ENCODE measurements at places on chromosomes 7 and 10. TPM values are rescaled to one million over a fixed set of nuclear protein-coding genes. Genes with fewer than 3 reads are reported as not detected.

DNA sequence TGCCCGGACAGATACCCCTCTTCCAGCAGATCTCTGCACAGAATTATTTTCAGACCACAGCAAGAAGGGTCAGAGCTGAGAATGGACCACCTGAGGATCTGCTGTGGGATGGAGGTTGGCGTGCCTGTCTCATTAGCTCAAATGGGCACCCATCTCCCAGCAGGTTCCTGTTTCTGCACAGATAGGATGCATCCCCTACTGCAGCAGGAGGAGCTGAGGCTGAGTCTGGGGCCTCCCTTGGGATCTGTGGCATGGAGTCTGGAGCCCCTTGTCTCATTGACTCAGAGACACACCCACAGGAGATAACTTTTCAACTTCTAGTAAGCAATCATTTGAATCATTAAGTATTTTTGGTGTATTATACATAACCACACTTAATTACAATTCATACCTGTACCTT is 212.7 kb downstream of the ADK start:
- H3K27me3 ChIP-seq, result no peaks in the 10 kb centered on the region
- H3K27ac ChIP-seq, result no peak overlapping the region
- H3K4me3 ChIP-seq, result no peak overlapping the region
- no peak for DNase-seq
- peaks cover 7% of the 10 kb centered on the region for H3K4me1 ChIP-seq

GRCh38 chr10:49830016-49830415 is 67.9 kb upstream of the OGDHL start:
- H3K27me3 ChIP-seq, result no peaks in the 10 kb centered on the region
- H3K36me3 ChIP-seq, result peaks cover 24% of the 10 kb centered on the region
- DNase-seq, result no peak
- H3K27ac ChIP-seq, result peak overlapping the region; percentile 94
- peak overlapping the region; percentile 1 for H3K4me3 ChIP-seq
- H3K4me1 ChIP-seq, result peaks cover 68% of the 10 kb centered on the region

- no peak overlapping the region for H3K27ac ChIP-seq
- H3K4me1 ChIP-seq, result no peaks in the 10 kb centered on the region
- H3K36me3 ChIP-seq, result peaks cover 3% of the 10 kb centered on the region
- no peak for DNase-seq
These were observed 1.9 kb downstream of the SCART1 start for GRCh38 chr10:133455611-133456031.

- DNase-seq, result no peak
- peak overlapping the region; percentile 20 for H3K4me3 ChIP-seq
- H3K27me3 ChIP-seq, result no peaks in the 10 kb centered on the region
These were observed 170.2 kb downstream of the AKR1D1 start for GRCh38 chr7:138246428-138246827.

GRCh38 chr10:13086056-13086455 is 13.9 kb upstream of the OPTN start:
- H3K27me3 ChIP-seq, result no peaks in the 10 kb centered on the region
- H3K4me3 ChIP-seq, result no peak overlapping the region
- no peaks in the 10 kb centered on the region for H3K4me1 ChIP-seq
- DNase-seq, result no peak

- no peak for DNase-seq
- no peak overlapping the region for H3K4me3 ChIP-seq
- no peak overlapping the region for H3K27ac ChIP-seq
- peaks cover 6% of the 10 kb centered on the region for H3K4me1 ChIP-seq
- no peaks in the 10 kb centered on the region for H3K36me3 ChIP-seq
- H3K27me3 ChIP-seq, result no peaks in the 10 kb centered on the region
These were observed 66.5 kb downstream of the ZNF277 start for GRCh38 chr7:112272921-112273561.

DNA sequence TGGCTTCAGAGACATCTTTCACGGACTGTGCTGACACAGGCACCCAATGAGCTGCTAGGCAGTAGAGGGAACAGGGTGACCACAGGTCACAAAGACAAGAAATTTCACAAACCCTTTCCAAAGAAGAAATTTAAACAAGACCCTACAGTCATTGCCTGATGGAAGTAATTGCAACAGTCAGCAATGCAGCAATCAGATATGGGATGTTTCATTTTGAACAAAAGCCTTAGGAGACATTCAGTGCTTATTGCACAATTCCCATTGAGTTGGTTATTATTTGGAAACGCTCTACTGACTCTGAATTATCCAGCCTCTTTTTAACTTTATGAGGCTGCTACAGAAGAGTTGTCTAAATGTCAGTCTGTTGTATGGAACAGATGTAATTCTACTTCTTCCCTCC is 85.5 kb downstream of the ETV1 start:
- H3K4me3 ChIP-seq, result no peak overlapping the region
- no peak overlapping the region for H3K27ac ChIP-seq
- peaks cover 42% of the 10 kb centered on the region for H3K36me3 ChIP-seq
- DNase-seq, result no peak

DNA sequence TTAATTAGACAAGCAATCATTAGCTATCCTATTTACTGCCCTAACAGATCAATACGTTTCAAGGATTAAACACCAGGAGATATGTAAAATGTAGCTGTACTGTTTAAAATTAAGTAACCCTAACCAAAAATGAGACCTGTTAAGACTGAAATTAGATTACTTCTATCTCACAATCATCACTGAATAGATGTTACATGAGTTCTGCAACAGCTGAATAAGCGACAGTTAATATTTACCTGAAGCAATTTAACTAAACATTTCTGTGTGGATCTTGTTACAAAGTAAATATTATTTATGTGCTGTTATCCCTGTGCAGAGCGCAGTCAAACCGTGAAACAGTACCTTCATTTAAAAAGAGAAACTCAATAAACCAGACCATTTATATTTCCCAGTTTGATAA is 122.5 kb downstream of the RELN start:
- no peaks in the 10 kb centered on the region for H3K4me1 ChIP-seq
- H3K27me3 ChIP-seq, result peaks cover 76% of the 10 kb centered on the region
- H3K36me3 ChIP-seq, result no peaks in the 10 kb centered on the region
- no peak overlapping the region for H3K4me3 ChIP-seq

DNA sequence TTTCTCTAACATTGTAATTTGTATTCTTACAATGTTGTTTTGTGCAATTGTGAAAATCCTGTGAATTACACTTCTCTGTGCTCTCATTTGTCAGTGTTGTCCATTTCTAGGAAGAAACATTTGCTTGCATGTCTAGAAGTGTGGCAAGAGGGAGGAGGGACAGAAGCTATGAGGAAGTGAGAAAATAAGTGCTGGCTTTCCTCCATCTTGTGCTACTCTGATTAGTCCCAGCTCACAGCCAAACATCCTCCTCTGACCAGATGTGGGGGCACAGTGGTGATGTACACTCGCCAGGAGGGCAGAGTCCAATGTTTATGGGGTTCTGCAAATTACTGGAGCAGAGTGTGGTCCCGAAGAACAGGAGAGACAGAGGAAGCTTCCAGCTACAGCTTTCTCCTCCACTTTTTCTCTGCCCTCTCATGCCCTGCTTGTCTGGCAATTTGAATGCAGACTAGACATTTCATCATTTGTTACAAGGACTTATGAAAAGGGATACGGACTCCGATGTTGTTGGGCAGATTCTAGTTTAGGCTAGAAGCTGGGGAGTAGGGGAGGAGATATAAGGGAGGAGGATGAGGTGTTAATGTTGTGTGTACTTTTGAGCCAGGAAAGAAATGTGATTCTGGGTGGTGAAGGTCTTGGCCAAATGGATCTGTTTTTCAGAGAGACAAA is 131.0 kb upstream of the C1GALT1 start:
- no peaks in the 10 kb centered on the region for H3K36me3 ChIP-seq
- DNase-seq, result no peak
- H3K27ac ChIP-seq, result peak overlapping the region; percentile 83

DNA sequence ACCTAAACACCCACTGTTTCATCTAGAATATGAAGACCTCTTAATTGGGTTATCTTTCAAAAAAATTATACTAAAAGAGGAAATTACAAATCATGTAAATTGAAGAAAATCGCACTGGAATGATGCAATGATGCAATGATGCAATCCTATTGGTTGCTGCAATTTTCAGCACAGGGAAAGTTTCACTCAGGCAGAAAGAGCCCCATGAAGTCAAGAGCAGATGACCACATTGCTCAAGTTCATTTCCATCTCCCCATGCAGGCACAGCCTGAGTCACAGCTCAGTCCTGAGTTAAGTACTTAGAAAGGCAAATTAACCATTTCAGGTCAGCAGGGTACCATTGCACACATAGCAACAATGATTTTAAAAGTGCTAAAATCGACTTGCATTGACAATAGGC is 180.3 kb upstream of the MYO3A start:
- H3K4me3 ChIP-seq, result no peak overlapping the region
- no peaks in the 10 kb centered on the region for H3K27me3 ChIP-seq
- H3K4me1 ChIP-seq, result peaks cover 3% of the 10 kb centered on the region

GRCh38 chr7:70355198-70356020 is 757.1 kb downstream of the AUTS2 start:
- no peak for DNase-seq
- H3K4me3 ChIP-seq, result no peak overlapping the region
- H3K36me3 ChIP-seq, result peaks cover 2% of the 10 kb centered on the region

DNA sequence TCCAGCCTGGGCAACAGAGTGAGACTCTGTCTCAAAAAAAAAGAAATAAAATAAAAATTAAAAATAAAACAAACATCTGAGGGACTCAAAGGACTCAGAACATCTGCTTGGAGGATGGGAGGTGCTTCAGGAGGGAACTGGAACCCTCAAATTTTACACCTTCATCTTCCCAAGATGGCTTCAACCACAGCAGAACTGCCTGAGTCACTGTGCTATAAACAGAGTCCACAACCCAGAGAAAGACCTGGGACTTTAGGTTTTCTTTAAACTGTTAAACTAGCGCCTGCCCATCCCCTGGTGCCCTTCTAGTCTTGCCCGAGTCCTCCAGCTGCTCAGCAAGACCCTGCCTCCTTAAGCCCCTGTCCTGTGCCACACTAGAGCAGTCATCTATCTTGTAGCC is 40.8 kb downstream of the RGS10 start:
- H3K27me3 ChIP-seq, result no peaks in the 10 kb centered on the region
- DNase-seq, result no peak
- no peak overlapping the region for H3K4me3 ChIP-seq

- H3K36me3 ChIP-seq, result peaks cover 68% of the 10 kb centered on the region
- H3K4me1 ChIP-seq, result no peaks in the 10 kb centered on the region
- H3K4me3 ChIP-seq, result no peak overlapping the region
- H3K27me3 ChIP-seq, result no peaks in the 10 kb centered on the region
- no peak overlapping the region for H3K27ac ChIP-seq
- no peak for DNase-seq
These were observed 46.4 kb downstream of the ZNF680 start for GRCh38 chr7:64516451-64516850.

DNA sequence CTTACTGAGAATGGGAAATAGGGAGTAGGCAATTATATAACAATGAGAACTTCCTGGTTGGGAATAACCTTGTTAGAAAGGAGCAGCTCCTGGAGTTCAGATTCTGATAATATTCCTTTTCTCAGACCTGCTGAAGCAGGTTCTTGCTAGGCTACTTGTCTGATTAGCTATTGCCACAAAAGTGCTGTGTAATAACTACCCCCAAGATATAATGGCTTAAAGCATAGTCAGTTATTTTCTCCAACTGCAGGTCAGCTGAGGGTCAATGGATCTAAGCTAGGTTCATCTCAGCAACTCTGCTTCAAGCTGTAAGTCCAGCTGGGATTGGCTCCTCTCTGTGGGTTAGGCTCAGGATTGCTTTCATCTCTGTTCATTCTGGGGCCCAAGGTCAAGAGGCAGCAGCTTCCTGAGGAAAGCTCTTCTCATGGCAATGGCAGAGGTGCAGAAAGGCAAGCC is 9.4 kb upstream of the CNOT4 start:
- DNase-seq, result no peak
- no peak overlapping the region for H3K4me3 ChIP-seq
- no peaks in the 10 kb centered on the region for H3K36me3 ChIP-seq
- H3K27ac ChIP-seq, result no peak overlapping the region
- peaks cover 9% of the 10 kb centered on the region for H3K4me1 ChIP-seq

DNA sequence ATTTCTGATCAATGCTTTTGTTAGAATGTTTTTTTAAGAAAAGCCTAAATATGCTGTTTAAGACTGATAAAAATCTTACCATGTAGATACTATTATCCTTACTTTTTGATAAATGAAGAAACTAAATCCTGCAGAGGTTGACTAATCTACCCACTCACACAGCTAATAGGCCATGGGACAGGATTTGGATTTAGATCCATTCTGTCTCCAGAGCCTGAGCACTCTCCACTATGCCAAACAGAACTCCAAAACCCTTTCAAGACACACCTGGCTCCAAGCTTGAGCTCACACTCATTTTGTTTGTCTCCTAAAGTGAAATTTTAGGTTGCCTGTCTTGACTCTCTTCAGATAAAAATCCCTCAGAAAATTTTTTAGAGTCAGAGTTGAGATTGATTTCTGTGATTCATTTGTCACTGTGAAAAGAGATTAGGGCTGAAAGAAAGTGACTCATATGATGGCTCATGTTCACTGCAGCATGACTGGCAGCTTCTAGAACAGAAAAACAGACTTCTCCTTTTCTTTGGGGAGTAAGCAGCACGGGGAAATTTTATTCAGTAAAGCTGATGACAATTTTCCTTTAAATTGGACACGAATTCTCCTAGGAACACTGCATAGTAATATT is 132.3 kb upstream of the POT1 start:
- no peaks in the 10 kb centered on the region for H3K36me3 ChIP-seq
- no peaks in the 10 kb centered on the region for H3K27me3 ChIP-seq
- no peak overlapping the region for H3K4me3 ChIP-seq
- DNase-seq, result no peak
- no peak overlapping the region for H3K27ac ChIP-seq

DNA sequence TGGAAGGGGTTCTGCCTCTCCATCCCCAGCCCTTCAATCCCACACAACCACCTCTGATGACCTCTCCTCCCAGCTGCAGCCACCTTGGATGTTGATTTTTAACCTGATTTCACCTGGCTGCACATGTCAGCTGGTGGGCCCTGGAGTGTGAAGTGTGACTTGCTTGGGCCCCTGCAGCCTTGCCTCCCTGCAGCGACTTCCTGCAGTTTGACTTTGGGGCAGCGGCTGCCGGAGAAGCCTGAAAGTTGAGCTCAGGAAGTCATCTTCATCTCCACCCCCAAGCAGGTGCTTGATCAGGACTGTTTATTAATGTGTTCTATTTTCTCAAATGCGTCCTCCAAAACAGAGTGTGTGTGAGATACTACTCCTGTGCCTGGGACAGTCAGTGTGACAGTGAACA is 675.2 kb upstream of the GALNT17 start:
- H3K27me3 ChIP-seq, result no peaks in the 10 kb centered on the region
- H3K4me1 ChIP-seq, result peaks cover 22% of the 10 kb centered on the region
- H3K36me3 ChIP-seq, result no peaks in the 10 kb centered on the region
- no peak for DNase-seq
- H3K27ac ChIP-seq, result no peak overlapping the region
- H3K4me3 ChIP-seq, result no peak overlapping the region

Gene RASSF4
- 16.4 TPM for total RNA-seq

Gene FGF8
- 0.82 TPM for total RNA-seq

Gene ELMO1
- total RNA-seq, result 7.4 TPM

Gene ANKRD1
- not detected for total RNA-seq
